T-helper 17 cell (primary cell): ENCODE measurements at places on chromosomes 5 and 9.

DNA sequence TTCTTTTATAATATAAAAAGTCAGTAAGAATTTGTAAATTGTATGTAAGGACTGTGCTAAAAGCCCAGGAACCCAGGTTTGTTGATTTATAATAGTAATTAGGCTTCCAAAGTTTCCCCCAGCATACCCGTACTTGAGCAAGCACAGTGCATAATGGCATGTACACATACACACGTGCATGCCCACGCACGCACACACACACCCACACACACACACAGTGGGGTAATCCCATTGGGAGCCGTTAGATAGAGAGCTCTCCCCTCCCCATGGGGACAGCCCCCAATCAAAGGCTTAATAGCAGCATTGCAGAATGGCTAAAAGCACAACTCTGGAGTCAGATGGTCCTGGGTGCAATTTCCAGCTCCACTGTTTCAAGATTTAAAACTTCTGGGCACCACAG, 319.7 kb upstream of the RFX3 start:
- DNase-seq = no peak

GRCh38 chr9:97474372-97474925, 27.0 kb upstream of the TMOD1 start:
- no peak for DNase-seq

- DNase-seq = no peak
These were observed 248.8 kb downstream of the MCTP1 start for GRCh38 chr5:95035891-95036685.

DNA sequence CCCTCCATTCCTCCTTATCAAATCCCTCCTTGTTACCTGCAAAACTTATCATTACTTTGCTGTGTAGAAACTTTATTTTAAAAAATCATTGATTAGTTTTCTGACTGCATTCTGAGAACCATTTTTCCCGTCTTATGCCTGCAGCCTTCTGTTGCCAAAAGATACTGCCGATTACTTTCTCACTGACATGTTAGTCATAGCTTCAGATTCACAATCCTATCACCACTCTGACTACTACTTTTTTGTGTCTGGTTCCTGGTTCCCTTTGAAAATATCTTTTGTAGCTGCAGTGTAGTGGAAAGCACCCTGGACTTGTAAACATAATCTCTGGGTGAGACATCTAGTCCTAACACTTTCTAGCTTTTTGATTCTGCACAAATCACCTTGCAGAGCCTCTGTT, 71.7 kb downstream of the NR2F1 start:
- no peak for DNase-seq

- DNase-seq = no peak
These were observed 131.6 kb upstream of the SLC24A2 start for GRCh38 chr9:19920401-19920800.

DNA sequence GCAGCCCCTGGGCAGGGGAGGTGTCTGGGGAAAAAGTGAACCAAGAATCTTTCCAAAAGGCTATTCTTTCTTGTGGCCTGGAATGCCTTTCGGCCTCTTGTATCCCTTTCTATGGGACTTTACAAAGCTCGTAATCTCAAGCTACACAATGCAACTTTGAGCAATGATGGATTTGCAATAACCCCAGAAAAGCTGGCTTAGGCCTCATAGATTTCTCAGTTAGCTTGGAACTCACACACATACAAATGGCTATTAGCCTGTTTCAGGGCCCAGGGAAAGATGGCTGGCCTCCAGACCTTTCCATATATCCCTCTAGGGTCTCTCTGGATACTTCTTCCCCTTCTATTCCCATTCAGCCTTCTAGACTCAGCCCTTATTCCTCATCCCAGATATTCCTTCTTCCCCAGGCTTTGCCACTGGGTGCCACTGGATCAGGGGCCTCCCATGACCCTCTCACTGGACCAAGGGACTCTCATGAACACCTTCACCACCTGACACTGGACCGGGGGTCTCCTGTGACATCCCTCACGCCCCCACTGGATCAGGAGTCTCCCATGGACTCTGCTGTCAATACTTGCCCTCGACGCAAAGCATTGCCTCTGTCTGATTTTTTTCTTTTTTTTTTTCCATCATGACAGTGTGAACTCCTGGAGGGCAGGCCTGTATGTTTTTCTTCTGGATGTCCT, 59.5 kb downstream of the RAD23B start:
- DNase-seq = no peak

DNA sequence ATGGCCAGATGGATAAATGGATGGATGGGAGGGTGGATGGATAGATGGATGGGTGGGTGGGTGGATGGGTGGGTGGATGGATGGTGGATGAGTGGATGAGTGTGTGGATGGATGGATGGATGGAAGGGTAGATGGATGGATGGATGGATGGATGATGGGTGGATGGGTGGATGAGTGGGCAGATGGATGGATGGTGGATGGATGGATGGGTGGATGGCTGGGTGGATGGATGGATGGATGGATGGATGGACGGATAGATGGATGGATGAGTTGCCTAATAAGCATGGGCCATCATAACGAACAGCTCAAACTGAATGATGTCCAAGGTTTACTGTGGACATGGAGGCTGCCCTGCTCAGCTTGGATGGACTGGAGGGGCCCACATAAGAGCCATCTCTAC, 89.8 kb upstream of the SMIM23 start:
- no peak for DNase-seq

DNA sequence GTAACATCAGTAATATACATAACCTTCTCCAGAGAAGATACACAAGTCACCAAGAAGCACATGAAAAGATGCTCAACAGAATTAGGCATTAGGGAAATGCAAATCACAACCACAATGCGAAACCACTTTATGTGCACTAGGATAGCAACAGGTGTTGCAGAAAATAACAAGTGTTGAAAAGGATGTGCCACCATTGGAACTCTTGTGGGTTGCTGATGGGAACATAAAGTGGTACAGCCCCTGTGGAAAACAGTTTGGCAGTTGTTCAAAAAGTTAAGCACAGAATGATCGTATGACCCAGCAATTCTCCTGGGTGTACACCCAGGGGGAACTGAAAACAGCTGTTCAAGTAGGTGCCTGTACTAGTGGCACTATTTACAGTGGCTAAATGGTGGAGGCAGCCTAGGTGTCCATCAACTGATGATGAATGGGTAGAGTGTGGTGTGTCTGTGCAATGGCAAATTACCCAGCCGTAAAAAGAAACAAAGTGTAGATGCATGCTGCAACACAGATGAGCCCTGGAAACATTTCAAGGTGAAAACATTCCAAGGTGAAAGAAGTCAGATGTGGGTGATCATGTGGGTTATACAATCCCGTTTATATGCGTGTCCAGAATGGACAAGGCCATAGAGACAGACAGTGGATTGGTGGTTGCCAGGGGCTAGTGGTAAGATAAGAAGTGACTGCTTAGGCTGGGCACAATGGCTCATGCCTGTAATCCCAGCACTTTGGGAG, 27.2 kb downstream of the CCDC69 start:
- DNase-seq = no peak
